ENCODE measurements at places on chromosomes 3 and 15. TPM values are rescaled to one million over a fixed set of nuclear protein-coding genes. Genes with fewer than 3 reads are reported as not detected.

CPNE4 gene
- total RNA-seq, result not detected

MGA gene
- 35.5 TPM for total RNA-seq

LHFPL4 gene
- not detected for total RNA-seq

GOLGA6B gene
- total RNA-seq, result not detected

TRIM59 gene
- total RNA-seq, result 25.3 TPM

GSK3B gene
- 40.2 TPM for total RNA-seq

RASGRP1 gene
- total RNA-seq, result 0.12 TPM

TMEM158 gene
- total RNA-seq, result 5.4 TPM

CCR2 gene
- total RNA-seq, result not detected

Data from aortic smooth muscle cell (primary cell).